Suppressor macrophage treated with lipopolysaccharide for 1 hour (primary cell): ENCODE measurements at places on chromosomes 2 and 18.

DNA sequence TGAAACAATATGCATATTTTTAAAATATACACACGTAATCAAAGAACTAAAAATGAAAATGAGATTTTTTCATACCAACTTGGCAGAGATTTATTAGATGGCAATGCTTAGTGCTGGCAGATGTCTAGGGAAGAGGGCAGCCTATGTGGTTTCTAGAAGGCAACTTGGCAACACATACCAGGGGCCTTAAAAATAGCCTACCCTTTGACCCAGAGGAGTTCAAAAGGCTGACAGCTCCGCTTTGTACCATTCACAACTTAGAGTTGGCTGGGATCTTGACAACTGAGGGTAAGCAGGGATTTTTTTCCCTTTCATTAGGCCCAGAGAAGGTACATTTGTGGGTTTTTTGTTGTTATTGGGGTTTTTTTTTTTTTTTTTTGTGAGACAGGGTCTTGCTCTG lies 26.4 kb upstream of the GPR55 start:
- no peak for DNase-seq

DNA sequence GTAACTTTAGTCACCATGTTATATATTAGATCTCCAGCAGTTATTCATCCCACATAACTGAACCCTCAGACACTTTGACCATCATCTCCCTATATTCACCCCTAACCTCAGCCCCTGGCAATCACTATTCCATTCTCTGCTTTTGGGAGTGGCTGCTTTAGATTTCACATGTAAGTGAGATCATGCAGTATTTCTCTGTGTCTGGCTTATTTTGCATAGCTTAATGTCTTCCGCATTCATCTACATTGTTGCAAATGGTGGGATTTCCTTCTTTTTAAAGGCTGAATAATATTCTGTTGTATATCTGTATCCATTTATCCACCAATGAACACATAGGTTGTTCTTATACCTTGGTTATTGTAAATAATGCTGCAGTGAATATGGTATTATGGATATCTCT lies 411.6 kb upstream of the ZEB2 start:
- no peak for DNase-seq

DNA sequence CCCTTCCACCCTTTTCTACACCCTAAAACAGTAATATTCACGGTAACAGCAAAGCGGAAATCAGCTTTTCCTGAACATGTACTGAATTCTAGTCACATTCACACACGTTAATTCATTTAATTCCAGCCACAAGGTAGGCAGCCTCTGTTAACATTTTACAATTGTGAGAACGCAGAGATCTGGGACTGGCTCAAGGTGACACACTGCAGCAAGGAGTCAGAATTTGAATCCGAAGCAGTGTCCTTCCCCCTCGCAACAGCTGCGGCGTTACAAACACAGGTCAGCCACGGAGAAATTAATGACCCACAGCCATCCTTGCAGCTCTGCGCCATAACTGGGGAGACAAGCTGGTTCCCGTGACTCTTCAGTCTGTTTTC lies 818 bp upstream of the SLC20A1 start:
- no peak for DNase-seq

GRCh38 chr2:158988501-158988900 lies 20.1 kb downstream of the TANC1 start:
- DNase-seq: no peak

DNA sequence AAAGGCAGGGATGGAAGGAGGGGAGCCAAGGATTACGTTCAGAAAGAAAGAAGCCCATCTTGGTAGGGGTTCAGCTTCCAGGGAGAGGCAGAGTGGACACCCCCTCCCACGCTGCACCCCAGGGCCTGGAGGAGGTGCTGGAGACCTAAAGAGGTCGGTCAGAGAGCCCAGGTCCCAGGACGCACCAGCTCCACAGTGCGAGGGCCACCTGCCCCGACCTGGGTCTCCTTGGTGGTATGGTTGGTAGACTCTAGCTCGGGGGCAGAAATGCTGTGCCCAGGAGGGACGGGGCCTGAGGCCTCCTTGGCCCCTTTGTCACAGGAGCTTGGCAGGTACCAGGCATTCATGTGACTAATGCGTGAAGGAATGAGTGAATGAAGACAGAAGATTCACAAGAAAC lies 87.1 kb upstream of the RAB6C start:
- DNase-seq: no peak

DNA sequence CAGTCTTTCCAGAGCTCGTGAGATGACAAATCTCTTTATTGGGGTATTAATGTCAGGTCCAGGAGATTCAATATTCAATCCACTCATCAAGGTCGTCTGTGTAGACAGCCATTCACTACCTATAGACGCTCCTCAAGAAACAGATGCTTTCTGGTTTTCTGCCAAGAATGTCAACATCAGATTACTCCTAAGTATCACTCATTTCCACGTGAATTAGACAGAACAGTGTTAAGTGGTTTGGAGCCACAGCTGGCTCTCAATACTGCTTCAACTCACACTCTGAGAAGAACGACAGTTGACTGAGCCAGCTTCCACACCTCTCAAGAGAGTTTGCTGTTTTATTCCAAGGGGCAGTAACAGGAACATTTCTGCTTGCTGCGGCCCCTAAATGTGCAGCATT lies 113.5 kb upstream of the NEDD4L start:
- DNase-seq: no peak

GRCh38 chr18:2780750-2781149 lies 66.1 kb upstream of the EMILIN2 start:
- no peak for DNase-seq

GRCh38 chr18:7066965-7067555 lies 50.5 kb downstream of the LAMA1 start:
- DNase-seq: no peak

GRCh38 chr2:99550368-99550767 lies 60.6 kb upstream of the REV1 start:
- no peak for DNase-seq
